ENCODE measurements at places on chromosomes 5 and 9.

- no peak for DNase-seq
Observed at GRCh38 chr5:74638970-74639806, 1.3 kb downstream of the ENC1 start.

- DNase-seq: no peak
Observed at GRCh38 chr5:68086857-68087256, 128.7 kb upstream of the PIK3R1 start.

DNA sequence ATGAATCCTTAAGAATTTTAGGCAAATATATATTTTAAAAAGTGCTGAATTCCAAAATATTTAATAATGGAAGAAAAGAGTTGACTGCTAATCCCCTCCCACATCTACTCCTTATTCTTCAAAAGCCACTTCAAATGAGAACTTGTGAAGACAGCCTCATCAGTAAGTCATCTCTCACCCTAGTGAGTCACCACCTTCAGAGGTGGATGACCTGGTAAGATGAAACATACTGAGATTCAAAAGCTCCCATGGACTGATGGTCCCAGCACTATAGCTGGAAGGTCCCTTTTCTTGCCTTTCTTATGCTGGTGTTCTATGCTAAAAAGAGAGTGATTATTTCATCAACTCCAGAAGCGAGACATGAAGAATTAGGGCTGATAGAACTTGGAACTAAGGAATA is 37.8 kb upstream of the SPDL1 start:
- DNase-seq: no peak

GRCh38 chr9:137955224-137955570 is 77.6 kb downstream of the CACNA1B start:
- DNase-seq: no peak

DNA sequence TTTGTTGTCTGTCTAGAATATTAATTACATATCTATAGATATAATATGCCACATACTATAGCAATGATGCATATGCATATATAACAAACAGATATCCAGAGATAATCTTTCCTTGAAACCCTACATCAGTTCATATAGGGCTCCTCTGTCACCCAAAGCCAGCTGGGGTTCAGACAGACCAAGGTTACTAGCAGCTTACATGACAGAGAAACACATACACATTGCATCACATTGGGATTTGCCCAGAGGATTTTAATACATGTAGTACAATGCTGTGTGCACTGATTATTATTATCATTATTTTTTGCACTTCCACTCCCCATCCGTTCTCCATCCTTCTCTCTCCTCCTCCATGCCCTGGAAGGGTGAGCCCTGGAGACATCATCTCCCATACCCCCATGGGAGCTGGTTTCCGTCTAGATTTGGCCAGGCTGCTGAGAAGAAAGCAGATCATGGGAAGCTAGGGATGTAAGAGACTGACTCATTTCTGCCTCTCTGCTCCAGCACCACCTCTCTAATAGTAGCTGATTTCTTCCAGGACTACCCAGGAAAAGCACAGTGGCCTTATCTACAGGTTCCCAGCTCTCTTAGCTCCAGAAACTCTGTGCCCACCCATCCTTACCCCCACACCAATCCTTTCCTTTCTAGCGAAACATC is 23.3 kb downstream of the FST start:
- DNase-seq: no peak

DNA sequence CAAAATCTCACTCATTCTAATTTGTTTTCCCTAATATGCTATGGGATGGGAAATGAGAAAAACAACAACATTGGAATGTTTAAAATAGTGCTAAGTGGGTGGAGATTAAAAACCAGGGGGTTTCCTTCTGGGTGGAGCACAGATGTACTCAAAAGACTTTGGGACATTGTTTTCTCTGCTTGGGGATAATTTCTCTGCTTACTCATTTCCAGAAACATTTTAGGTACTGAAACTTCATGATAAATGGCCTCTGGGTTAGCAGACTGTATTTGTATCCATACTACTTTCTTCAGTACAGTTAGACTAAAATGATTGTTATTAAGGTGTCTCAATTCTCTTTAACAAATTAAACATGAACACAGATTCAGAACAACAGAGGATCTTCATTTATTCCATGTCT is 17.4 kb downstream of the ELOVL7 start:
- DNase-seq: no peak

DNA sequence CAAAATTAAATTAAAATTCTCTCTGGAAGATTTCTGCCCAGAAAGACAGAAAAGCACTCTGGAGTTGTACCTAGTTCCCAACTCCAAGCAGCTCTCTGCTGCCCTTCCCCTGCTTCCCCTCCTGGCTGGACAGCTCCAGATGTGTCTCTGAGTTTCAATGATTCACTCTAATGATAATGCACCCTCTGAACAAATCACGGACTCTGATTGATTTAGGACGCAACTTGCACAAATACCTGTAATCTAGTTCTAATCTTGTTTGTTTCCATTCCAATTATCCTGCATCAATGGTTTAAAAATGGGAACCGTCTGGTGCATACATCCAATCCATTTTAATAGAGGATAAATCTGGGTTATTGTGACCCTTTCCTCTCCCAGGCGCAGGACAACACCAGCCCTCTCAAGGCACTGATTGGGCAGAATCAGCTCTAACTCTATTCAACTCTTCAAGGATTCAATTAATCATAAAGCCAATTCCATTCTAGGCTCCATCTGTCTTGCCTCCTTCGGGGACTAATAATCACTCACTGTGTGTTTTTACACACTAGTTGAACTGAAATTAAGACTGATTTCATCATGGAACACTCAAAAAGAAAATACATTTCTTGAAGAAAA is 111.2 kb upstream of the LRRTM2 start:
- DNase-seq: no peak

- DNase-seq: no peak
Observed at GRCh38 chr9:79116709-79117108, 455.1 kb upstream of the TLE4 start.

GRCh38 chr9:137784046-137784445 is 93.5 kb upstream of the CACNA1B start:
- no peak for DNase-seq

GRCh38 chr5:53882676-53883031 is 322.2 kb downstream of the NDUFS4 start:
- no peak for DNase-seq

DNA sequence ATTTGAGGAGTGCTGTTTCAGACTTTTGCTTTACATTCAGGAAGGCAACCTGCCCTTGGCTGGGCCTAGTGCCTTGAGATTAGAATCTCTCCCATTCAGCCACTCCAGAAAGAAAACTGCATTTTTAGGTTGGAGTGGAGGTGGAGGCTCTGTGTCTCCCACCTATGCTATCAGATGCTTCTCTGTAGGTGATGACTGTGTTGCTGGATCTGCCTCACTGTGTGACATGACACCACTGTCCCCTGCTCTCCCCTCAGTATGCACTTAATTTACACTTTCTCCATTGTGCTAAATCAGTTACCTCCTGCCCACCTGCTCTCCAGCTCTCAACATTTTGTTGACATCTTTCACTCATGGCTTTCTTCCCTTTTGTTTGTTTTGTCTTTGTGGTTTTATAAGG is 265.8 kb downstream of the TENT4A start:
- no peak for DNase-seq

DNA sequence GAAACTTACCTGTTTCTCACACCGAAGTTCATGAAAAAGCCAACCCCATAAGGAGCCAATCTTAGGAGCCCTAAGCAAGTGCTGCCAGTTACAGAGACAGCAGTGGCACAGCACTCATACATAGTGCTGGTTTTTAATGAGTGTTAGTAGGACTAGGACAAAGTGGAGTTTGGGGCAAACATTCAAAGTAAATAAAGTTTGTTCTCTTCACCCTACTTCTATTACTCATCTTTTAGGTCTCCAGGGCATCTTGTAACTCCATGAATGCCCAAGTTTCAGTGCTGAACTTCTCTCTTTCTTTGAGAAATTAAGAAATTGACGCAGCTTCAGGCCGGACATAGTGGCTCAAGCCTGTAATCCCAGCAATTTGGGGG is 584.7 kb downstream of the EBF1 start:
- DNase-seq: no peak

DNA sequence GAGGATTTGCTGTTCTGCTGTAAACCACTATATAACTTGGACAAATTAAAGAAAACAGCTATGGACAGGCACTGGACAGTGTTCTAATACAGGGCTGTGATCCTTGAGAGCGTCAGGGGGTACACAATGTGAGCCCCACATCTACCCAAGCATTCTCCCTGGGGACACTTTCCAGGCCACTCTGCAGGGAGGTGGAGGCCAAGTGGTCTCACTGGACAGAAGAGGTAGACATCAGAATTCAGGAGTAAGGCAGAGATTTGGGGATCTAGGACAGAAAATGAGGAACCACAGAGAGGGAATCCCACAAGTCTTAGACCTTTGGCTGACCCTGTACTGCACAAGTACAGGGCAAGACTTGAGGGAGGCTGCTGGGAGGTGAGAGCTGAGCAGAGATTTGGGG is 3.8 kb upstream of the IGFBPL1 start:
- no peak for DNase-seq

- no peak for DNase-seq
Observed at GRCh38 chr5:172010278-172010677, 3.8 kb upstream of the FBXW11 start.

- DNase-seq: no peak
Observed at GRCh38 chr5:110264661-110265060, 461.8 kb downstream of the TMEM232 start.

- no peak for DNase-seq
Observed at GRCh38 chr5:148963664-148964063, 99.2 kb downstream of the SH3TC2 start.

DNA sequence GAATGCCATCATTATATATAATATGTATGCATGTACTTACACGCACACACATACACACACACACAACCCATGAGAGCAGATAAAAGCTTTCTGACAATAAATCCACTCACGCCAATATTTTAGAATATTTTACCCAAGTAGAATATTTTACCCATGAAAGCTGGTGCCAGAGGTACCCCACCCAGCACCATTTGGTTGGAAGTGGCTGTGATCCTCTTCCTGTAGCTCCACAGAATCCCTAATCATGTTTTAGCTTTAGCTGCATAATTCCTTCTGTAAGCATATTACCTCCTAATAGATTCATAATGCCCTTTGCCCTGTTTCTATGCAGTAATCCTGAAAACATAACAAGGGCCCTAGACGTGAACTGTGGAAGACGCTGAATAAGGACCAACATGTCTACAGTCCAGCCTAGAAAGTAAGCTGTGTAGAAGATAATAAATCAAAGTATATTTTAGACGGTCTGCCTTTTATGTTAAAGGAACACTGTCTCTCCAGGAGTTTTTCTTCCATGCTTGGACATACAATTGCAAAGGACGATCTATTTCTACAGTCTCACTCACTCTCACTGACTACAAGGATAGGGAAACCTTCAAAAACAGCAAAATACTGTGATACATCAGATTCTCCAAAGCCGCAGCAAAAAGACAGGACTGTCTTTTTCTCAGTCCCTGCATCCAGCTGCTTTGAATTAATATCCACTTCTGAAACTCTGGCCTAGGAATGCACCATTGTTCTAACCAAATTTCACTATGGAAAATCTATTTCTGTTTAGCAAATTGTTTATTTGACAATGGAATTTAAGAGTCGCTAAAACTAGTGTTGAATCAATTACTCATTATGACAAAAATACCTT is 98.2 kb downstream of the USP20 start:
- no peak for DNase-seq

GRCh38 chr5:139638090-139638735 is 9.9 kb upstream of the CXXC5 start:
- DNase-seq: no peak

- no peak for DNase-seq
Observed at GRCh38 chr5:107381189-107381856, 289.4 kb downstream of the EFNA5 start.

DNA sequence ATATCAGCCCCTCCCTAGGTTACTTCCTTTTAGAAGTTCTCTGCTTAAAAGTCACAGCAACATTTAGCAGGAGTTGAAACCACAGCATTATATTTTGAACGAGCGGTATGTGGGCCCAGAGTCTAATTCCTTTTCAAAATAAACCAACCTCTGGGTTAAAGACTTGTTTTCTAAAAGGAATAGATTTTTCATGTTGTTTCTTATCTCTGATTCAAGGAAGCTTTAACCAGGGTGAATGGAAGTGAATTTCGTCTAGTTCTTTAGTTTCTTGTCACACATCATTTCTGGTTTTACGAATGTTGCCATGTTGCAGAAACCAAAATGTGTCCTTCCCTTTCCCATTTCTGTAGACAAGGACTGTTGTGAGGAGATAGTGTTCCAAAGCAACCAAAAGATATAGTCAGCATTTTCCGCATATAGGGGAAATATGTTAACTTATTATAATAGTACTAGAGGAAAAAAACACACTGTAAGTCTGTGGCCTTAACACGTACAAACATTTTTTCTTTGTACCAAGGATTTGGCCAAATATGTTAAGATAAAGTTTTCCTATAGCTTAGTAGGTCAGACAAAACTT is 142.4 kb downstream of the PCSK5 start:
- no peak for DNase-seq

DNA sequence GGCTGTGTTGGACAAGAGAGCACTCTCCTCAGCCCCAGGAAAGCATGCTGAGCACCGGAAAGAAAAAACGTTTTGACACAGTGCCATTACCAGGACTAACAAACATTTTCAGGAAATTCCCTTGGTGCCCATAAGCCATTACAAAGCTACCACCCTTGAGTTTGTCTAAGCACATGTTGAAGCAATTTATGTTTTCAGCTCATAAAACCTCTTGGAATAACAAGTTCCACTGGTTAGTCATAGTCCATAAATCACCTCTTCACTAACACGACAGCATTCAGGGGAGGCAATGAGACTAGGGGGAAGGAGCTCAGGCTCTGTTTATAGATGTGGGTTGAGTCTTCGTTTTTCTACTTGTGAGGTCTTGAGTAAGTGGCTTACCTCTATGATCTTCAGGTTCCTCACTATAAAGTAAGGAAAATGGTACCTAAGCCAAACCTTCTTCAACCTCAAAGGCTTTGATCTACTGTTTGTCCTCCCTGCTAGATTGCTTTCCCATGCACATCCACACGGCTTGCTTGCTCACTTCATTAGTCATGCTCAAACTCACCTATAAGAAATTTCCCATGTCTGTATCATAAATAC is 65.4 kb downstream of the DRD1 start:
- DNase-seq: no peak

DNA sequence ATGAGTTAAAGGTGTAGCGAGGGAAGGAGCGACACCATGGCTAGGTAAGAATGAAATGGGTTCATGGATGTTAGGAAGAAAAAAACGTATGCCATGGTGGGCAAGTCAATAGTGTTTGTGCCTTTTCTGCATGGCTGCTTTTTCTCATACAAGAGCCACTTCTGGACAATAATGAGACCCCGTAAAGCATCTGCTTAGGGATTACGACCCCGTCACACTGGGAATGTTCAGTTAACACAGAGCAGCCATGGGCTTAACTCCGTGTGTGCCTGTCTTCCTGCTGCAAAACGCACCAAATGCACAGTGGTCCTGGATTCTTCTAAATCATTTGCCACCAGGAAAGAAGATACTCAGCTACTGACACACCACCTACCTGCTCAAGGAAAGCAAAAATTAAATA is 81.8 kb downstream of the NFIB start:
- no peak for DNase-seq

DNA sequence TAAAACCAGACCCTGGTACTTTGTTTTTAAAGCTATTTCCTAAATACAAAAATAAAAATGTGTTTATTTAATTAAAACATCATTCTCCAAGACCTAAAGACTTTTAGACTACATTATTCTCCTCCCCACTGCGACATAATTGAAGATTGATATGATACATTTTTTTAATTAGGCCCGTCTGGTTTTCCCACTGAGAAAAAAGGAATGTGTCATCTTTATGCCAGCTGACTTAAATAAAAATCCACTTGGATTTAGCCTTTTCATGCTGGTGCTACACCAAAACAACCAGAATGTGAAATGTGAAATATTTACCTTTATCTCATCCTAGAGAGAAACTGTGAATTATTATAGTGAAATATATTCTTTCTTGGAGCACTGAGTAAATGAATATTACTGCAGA is 155.5 kb upstream of the PPP1R2B start:
- no peak for DNase-seq
